Omental fat pad (tissue), 4 donors: ENCODE measurements at places on chromosomes 1 and 21. TPM values are rescaled to one million over a fixed set of nuclear protein-coding genes. Genes with fewer than 3 reads are reported as not detected.

Gene TLCD4
- 3.7 TPM for total RNA-seq

Gene MYBPH
- 0.37 TPM for total RNA-seq

Gene COL24A1
- 1.1 TPM for total RNA-seq

Gene FMO1
- 2.5 TPM for total RNA-seq

Gene TAF12
- 19.6 TPM for total RNA-seq

Gene PIK3R3
- total RNA-seq = 21.9 TPM

Gene SPAG17
- 0.24 TPM for total RNA-seq

Gene RO60
- 119 TPM for total RNA-seq

Gene RNF207
- total RNA-seq = 48.2 TPM

Gene ZBTB8A
- 6.1 TPM for total RNA-seq

Gene ALG14
- total RNA-seq = 1.7 TPM

Gene MEX3A
- total RNA-seq = 0.96 TPM

Gene BSND
- total RNA-seq = not detected

Gene CSF3R
- total RNA-seq = 18.9 TPM

Gene NUDT4B
- total RNA-seq = 45.4 TPM

Gene PLA2G2C
- total RNA-seq = not detected

Gene TSPAN2
- total RNA-seq = 2.8 TPM

Gene ERG
- 18.9 TPM for total RNA-seq

Gene SYT2
- total RNA-seq = not detected

Gene TAS1R1
- total RNA-seq = 0.19 TPM

Gene SAMSN1
- 48.4 TPM for total RNA-seq

Gene OR6K3
- total RNA-seq = not detected

Gene SPRR2E
- total RNA-seq = not detected

Gene TNFRSF9
- total RNA-seq = 1.1 TPM

Gene FLG
- total RNA-seq = not detected

Gene ST6GALNAC5
- total RNA-seq = 0.65 TPM

Gene EPS8L3
- total RNA-seq = not detected

Gene MPZ
- total RNA-seq = 4.8 TPM

Gene ESRRG
- 0.56 TPM for total RNA-seq

Gene TFF2
- total RNA-seq = not detected

Gene SVBP
- 40.7 TPM for total RNA-seq

Gene FMOD
- total RNA-seq = 65.0 TPM

Gene TMEM240
- 2.7 TPM for total RNA-seq

Gene GJB3
- total RNA-seq = not detected

Gene SMPDL3B
- total RNA-seq = 0.63 TPM

Gene PADI4
- total RNA-seq = 1.6 TPM

Gene ELAPOR1
- total RNA-seq = 3.3 TPM

Gene AGT
- total RNA-seq = 5.4 TPM

Gene UTP11
- 25.1 TPM for total RNA-seq

Gene GUCA2A
- total RNA-seq = not detected

Gene RCSD1
- 11.7 TPM for total RNA-seq

Gene NENF
- total RNA-seq = 52.9 TPM

Gene CHAF1B
- total RNA-seq = 1.1 TPM

Gene VASH2
- 1.2 TPM for total RNA-seq

Gene LCA5L
- 0.94 TPM for total RNA-seq

Gene OR2L8
- total RNA-seq = not detected

Gene AIRE
- not detected for total RNA-seq

Gene DMRTA2
- total RNA-seq = not detected

Gene MINDY1
- total RNA-seq = 35.4 TPM

Gene VCAM1
- 61.9 TPM for total RNA-seq

Gene FAM131C
- not detected for total RNA-seq

Gene MYCL
- total RNA-seq = 1.3 TPM

Gene LCE1F
- not detected for total RNA-seq

Gene RPRD2
- total RNA-seq = 19.9 TPM
